ENCODE measurements at places on chromosomes 16 and 17.

DNA sequence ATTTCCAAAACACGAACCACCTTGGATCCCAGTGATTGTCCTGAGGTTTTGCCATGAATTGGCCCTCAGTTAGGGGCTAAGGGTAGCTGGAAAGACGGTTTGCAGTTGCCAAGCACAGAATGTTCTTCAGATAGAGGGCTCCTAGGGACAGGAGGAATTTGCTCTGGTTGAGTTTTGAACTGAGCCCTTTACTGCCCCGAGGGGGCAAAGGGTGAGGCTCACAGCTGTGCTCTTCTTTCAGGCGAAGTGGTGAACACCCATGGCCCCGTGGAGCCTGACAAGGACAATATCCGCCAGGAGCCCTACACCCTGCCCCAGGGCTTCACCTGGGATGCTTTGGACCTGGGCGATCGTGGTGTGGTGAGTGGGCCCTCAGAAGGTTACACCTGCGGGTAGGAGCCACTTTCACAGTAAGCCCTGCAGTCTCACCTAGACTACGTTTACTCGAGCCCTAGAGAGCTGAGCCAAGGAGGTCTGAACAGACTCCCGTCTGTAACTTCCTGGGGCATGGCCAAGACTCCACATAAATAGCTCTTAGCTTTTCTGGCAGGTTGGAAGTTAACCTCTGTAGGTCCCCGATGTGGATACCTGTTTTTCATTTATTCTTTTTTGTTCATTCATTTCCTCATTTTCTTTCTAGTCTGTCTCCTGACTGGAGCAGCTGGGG, 32.5 kb downstream of the NMT1 start:
- no peak for DNase-seq

GRCh38 chr16:68269793-68270192, 5.5 kb downstream of the SLC7A6 start:
- DNase-seq, result no peak

DNA sequence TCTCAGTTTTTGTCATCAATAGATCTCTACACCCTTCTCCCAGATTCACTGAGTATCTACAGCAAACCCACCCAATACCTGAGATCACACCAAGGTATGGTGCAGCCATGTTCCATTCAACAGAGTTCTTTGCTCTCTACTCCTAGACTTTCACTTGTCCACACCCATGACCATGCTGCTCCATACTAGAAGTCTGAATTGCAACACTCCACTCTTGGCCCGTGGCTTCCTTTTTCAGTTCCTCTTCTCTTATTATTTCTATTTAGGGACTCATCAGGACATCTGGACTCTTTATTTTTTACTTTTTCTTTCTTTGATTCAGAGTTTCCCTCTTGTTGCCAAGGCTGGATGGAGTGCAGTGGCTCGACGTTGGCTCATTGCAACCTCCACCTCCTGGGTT, 37.1 kb downstream of the YWHAE start:
- no peak for DNase-seq

DNA sequence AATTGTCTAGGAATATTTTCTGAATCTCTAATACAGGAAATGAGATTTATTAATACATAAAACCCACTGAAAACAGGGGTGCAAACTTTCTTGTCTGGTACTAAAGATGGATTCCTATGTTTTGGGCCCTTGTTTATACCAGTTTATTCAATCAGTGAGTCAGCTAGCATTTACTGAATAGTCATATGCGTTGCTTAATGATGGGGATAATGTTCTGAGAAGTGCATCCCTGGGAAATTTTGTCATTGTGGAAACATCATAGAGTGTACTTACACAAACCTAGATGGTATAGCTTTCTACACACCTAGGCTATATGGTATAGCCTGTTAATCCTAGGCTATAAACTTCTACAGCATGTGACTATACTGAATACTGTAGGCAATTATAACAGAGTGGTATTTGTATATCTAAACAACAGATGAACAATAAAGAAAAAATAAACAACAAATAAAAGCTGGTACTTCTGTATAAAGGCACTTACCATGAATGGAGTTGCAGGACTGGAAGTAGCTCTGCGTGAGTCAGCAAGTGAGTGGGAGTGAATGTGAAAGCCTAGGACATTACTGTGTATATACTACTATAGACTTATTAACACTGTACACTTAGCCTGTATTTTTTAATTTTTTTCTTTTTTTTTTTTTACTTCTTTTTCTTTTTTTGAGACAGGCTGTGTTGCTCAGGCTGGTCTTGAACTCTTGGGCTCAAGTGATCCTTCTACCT, 63.7 kb downstream of the SIAH1 start:
- DNase-seq, result peak; percentile 30

DNA sequence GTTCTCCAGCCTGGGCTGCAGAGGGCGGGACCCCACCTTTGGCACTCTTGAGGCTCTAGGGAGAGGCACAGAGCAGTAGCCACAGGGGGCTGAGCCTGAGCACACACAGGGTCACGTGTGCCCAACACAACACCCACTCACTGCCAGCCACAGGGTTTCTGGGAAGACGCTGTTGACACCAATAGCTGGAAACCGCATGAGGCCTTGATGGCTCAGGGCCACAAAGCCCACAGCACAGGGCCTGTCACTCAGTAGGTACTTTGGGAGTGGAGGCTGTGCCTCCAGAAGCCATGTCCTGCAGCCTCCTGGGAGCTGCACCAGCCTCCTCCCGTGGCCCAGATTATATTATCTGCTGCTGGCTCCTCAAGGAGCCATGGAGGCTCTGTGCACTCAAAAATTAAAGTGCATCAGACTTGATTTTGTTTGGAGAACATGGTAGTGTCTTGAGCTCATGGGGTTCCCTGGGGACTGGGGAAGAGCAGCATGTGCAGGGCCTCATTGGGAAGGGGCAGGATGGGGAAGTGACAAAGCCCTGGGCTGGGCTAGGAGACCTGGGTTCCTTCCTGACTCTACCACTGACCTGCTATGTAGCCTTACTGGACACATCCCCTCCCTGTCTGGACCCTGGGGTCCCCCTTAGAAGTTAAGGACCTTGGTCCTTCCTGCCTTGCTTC, 12.5 kb upstream of the SREBF1 start:
- no peak for DNase-seq

GRCh38 chr17:17235212-17236174, 1.5 kb downstream of the FLCN start:
- DNase-seq, result peak; percentile 56

- peak; percentile 13 for DNase-seq
These were observed 159.4 kb upstream of the ZNF267 start for GRCh38 chr16:31713945-31714902.

GRCh38 chr17:6496116-6496481, 51.8 kb downstream of the PIMREG start:
- no peak for DNase-seq

DNA sequence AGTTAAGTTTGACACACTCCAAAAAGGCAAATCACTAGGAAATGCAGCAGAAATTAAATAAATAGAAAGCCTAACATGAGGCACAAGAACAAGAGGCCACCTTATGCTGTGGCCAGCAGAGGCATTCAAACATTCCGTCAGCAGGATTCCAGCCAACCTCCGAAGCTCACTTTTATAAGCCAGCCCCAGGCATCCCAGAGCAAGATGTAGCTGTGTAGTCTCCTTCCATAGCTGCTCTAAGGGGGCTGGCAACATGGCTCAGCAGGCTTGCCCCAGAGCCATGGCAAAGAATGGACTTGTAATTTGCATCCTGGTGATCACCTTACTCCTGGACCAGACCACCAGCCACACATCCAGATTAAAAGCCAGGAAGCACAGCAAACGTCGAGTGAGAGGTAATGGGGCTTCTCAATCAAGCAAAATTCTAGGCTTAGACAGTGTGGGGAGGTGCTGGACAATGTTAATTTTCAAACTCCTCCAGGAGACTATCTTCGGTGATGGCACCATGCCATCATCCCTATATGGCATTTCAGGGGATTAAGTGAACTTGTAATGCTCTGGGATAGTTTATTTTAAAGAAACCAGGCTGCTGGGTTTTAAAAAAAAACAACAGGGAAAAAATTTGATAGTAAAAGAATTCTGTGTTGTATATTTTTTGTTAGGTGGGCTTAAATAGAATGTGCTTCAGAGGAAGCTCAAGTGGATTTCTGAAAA, at the start of gene CLEC3A:
Gene CLEC3A (plus strand): TSS at position 202 of the 714 bp plus-strand sequence. CDS start 79 bp downstream, at position 281.
- no peak for DNase-seq

DNA sequence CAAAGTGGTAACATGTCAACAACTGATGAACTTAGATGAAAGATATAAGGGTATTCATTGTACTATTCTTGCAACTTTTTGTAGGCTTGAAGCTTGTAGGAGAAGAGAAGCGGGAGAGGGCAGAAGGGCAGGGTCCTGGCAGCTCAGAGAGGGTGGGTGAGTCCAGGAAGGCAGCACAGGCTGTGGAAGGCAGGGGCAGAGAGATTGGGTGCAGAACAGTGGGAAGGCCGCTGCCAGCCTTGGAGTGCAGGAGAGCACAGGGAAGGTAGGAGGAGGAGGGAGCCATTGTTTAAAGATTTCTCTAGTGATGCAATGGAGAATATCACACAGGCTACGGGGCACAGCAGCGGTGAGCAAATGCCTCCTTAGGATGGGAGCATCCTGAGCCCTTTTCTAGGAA, 104.3 kb downstream of the N4BP1 start:
- DNase-seq, result no peak

DNA sequence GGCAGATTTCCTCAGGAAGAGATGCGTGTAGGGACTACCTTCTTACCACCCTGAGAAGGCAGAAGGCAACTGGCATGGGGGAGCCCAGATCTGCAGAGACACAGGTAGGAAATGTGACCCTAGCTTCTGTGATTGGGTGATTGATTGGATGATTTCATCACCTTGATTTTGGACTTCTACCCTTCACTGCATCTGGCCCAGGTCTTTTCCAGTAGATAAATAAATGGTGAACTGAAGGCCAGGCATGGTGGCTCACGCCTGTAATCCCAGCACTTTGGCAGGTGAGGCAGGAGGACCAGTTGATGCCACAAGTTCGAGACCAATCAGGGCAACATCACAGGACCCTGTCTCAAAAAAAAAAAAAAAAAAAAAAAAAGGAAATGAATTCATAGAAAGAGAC, 14.7 kb upstream of the SMURF2 start:
- no peak for DNase-seq

GRCh38 chr16:88928405-88929090, 48.5 kb downstream of the CBFA2T3 start:
- no peak for DNase-seq

- DNase-seq, result no peak
These were observed 69.9 kb downstream of the FTO start for GRCh38 chr16:53773881-53774280.

- peak; percentile 99 for DNase-seq
These were observed 16.5 kb downstream of the ADAM11 start for GRCh38 chr17:44775136-44775837.

DNA sequence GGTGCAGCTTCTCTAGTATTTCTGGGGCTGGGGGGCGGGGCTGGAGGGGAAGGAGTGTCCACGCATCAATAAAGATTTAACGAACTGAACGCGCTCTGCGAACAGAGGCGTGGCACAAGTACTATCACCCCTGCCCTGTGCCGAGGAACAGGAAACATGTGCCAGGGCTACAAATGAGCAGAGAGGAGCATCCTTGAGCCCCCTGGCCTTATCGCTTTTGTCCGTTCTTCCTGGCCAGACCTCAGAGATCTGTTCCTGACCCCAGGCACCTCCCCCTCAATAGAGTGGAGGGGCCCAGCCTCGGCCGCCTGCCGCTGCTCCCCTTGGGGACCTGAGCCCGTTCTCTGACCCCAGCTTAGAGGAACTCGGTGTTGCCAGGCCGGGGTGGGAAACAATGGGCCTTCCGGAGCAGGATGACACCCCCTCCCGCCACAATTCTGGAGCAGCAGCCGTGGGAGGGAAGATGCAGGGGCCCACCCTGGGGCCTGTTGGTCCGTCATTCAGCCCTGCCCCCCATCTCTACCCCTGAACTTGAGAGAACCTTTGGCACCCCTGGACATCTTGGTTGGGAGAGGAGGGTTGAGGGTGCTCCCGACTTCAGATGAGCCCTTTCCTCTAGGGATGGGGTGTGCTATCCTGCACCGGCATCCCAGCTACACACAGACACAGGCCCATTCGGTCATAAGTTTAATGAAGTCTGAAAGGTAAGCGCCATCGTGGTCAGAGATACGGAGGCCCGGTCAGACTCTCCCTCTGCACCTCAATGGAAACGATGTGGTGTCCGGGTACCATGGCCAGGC, 1.1 kb downstream of the NAA38 start:
- peak; percentile 38 for DNase-seq

DNA sequence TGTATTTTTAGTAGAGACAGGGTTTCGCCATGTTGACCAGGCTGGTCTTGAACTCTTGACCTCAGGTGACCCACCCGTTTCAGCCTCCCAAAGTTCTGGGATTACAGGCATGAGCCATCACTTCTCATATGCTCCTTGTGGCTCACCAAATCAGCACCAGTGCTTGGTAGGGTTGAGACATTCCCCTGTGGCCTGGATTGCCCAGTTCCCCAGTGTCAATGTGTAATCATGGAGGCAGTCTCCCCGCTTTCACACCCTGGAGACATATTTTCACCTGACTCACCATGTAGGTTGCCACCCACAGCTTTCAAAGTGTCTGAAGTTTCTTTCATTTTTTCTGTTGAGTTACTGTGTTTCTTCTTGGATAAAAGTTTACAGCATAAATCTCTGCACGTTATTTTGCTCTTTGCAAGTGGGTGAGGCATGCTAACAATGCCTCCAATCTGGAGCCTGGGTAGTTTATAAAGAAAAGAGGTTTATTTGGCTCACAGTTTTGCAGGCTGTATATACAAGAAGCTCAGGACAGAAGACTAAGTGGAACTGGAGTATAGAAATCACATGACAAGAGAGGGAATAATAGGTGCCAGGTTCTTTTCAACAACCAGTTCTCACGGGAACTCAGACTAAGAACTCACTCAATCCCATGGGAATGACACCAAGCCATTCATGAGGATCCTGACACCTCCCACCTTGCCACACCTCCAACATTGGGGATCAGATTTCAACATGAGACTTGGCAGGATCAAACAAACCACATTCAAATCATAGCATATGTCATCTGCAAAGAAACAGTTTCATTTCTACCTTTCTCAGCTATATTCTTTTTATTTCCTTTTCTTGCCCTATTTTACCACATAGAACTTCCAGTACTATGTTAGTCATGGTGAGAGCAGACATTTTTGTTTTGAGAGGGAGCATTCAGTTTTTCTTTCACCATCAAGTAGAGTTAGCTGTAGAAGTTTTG, 113.2 kb downstream of the PHKB start:
- DNase-seq, result peak; percentile 37

DNA sequence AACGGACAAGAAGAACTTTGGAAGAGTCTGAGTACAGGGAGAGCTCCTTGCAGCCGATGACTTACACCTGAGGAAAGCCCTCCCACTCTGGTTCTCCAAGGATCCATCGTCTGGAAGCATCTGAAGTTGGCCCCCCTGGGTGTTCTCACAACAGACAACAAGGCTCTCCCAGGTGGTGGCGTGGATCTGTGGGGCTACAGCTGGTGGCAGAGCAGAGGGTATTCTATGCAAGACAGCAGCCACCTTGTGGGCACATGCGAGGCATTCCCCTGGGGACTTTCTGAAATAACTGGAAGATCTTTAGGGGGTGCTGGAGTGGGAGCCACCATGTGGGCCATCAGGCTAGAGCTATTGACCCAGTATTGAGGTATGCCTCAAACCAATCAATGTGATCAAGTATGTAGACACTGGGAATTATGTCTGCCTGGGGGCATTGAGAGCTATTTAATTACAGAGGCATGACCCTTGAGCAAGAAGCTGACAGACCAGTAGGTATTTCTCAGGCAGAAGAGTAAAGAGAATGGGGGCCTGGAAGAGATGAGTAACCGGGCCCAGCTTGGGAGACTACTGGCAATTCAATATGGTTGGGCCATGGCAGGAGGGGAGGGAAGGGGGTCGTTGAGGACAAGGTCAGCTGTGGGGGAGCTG, 6.9 kb upstream of the KRT19 start:
- DNase-seq, result no peak

Measured in EL (cell line).